CD8-positive, alpha-beta memory T cell (primary cell): ENCODE measurements at places on chromosomes 7 and 10. TPM values are rescaled to one million over a fixed set of nuclear protein-coding genes. Genes with fewer than 3 reads are reported as not detected.

The ZNF804B gene
- polyA plus RNA-seq: not detected

The TEX36 gene
- polyA plus RNA-seq: not detected

The GATA3 gene
- 58.6 TPM for polyA plus RNA-seq

The LRRC18 gene
- polyA plus RNA-seq: not detected

The SCART1 gene
- 3.2 TPM for polyA plus RNA-seq

The LOXL4 gene
- polyA plus RNA-seq: 0.43 TPM

The LRIT1 gene
- polyA plus RNA-seq: not detected

The UPK3B gene
- 0.16 TPM for polyA plus RNA-seq

The SFTPA1 gene
- not detected for polyA plus RNA-seq

The TUBAL3 gene
- not detected for polyA plus RNA-seq

The SIRT1 gene
- polyA plus RNA-seq: 20.1 TPM
